ENCODE measurements at places on chromosomes 5 and 9.

DNA sequence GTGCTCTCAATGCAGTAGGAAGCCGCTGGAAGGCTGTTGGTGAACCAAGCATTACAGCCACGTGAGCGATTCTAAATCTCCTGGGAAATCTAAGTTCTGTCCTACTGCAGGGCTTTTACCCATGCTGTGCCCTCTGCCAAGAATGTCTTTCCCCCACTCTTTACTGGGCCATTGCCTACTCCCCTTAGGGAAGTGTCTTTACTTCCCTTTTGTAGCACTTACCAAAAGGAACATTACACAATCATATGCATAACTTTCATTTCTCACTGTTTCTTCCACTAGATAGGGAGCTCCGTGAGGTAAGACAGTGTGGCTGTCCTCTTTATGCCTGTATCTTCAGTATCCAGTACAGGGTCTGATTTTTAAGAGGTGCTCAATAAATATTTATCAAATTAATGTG lies 241.7 kb upstream of the NR4A3 start:
- no peak for DNase-seq

- no peak for DNase-seq
Measured at GRCh38 chr9:81629440-81629839, 59.9 kb downstream of the TLE1 start.

DNA sequence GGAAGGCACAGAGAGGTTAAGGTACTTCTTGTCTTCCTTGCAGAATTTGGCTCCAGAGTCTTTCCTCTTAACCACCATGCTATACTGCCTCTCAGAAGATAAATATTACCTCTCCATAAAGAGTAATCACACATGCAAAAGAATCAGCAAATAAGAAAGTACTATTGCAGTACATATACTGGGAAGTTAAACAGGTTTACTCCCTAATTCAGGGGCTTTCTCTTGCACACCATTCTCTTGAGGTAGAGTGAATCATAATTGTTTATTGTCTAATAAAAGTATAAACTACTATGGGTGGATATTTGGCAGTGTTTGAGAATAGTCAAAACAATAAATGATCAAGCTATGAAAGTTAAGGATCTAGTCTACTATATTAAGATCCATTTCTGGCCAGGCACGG lies 40.4 kb downstream of the SPINK5 start:
- DNase-seq, result no peak

DNA sequence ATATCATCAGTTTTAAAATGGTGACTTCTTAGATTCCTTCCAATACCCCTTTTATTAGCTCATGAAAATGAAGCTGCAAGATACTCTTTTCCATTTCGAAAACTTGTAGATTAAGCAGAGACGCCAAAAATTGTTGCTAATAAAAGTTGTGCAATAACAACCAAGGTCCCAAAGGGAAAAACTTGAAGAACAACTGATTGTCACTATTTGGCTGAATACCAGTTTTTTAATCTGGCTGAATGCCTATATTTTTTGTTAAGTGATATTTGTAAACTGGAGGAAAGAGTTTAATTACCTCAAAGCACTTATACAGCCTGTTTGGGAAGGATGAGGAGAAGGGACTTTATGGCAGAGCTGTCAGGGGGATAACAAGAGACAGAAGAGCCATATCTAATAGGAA lies 14.6 kb downstream of the C5orf58 start:
- DNase-seq, result no peak

- no peak for DNase-seq
Measured at GRCh38 chr5:131221888-131222287, 42.0 kb upstream of the CDC42SE2 start.

DNA sequence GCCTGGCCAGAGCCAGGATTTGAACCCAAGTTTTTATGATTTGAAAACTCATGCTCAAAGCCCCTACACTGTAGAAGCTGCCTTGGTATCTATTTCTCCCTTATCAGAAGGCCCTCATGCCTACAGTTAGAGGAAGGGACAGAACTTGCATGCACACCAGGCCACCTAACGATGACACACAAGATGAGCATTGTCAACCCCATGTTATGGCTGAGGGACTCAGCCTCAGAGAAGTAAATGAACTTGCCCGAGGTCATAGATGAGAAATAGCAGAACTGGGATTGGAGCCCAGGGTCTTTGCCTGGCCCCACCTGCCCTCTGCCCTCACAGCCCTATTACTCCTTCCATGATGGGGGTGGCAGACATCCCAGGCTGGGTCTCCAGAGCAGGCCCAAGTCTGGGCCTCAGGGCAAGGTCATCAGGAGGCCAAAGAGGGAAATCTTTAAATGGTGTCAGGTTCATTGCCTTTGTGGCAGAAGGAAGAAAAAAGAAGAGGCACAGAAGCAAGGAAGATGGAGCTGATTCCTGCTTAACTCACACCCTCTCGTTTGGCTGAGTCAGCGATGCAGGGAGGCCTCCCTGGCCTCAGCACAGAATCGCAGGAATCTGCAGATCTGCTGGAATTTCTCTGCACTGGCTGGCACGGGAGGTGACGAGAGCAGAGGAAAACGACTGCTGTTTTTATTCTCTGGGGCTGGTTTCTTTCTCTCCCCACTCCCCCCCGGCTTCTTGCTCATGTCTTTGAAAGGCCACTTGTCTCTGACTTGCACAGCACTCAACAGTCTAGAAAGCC lies 20.6 kb upstream of the CRB2 start:
- DNase-seq, result no peak

DNA sequence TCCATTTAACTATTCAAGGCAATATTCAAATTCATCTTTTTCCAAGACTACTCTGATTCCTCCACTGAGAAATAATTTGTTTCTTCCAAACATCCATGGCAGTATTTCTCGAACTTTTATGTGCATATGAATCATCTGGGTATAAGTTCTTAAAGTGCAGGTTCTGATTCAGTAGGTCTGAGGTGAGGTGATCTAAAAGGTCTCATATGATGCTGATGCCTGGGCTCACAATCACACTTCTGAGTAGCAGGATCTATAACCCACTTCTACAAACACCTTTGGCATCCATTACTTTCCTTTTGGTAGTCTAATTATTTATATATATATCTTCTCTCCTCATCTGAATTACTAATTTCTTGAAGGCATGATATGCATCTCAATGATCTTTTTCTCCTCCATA lies 7.2 kb downstream of the ERP44 start:
- DNase-seq, result no peak

- no peak for DNase-seq
Measured at GRCh38 chr5:173324115-173325001, 3.9 kb downstream of the STC2 start.

GRCh38 chr9:120883608-120883996 lies 6.6 kb upstream of the PHF19 start:
- no peak for DNase-seq

DNA sequence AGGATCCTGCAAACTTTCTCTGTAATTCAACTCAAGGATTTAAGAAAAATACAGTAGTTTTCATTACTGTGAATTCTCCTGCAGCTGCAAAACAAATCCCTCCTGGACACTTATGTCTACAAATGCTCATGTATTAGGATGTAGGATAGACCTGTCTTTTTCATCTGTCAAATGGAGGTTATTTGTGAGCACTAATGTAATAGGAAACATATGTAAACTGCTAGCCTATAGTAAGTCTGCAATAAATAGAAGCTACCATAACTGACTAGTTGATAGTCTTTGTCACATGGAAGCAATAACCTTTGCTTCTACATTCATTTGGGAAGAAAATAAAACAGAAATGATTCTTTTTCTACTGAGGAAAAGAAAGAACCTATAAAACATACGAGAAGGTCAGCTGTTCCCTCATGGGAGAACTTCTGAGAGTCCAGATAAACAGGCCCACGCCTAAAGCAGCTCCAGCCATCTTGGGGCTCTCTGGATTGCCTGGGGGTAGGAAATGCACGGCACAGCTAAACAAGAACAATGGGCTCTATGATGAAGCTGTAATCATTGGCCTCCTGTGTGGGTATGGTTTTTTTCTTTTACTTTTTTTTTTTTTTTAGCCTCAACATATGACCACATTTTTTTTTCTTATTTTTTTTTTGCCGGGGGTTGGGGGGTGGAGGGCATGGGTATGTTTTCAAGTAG lies 6.2 kb downstream of the KCNV2 start:
- DNase-seq, result no peak

GRCh38 chr9:2681981-2682380 lies 35.3 kb upstream of the KCNV2 start:
- DNase-seq, result no peak

GRCh38 chr5:28737682-28738081 lies 1699.3 kb upstream of the CDH9 start:
- DNase-seq, result no peak

GRCh38 chr9:2023532-2023931 lies 8.4 kb downstream of the SMARCA2 start:
- peak; percentile 11 for DNase-seq

DNA sequence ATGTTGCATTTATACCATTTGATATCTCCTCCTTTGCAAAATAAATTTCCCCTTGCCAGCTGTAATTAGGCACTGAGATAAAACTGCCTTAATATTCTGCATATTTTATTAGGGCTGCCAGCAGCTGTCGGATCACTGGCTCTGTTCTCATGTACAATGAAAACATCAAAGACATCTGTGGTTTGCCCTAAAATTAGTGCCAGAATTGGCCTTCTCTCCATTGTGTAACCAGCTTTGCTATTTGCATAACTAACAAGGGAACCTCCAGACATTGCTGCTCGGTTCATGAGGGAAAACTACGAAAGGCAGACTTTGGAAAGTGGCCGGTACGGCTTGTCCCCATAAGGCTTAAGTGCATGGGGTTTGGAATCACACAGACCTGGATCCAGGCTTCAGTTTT lies 45.5 kb upstream of the KIF2A start:
- no peak for DNase-seq

GRCh38 chr9:6195714-6196360 lies 19.8 kb upstream of the IL33 start:
- DNase-seq, result no peak

DNA sequence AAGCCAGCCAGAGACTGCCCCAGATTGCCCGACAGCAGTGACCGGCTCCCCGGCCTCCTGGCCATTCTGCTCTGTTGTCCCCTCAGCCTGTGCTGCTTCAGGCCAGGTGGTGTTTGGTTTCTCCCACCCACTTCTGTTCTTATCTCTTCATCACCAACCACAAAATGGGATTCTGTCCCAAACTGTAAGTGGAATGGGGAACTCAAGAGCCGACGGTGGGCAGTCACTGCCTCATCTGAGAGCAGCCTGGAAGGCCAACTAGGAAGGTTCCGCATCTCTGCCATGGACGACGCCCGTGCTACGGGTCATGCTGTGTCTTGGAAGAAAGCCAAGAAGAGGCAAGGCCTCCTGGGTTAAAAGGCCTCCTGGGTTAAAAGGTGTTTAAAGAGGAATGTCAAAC lies 219.0 kb upstream of the PIK3R1 start:
- no peak for DNase-seq

DNA sequence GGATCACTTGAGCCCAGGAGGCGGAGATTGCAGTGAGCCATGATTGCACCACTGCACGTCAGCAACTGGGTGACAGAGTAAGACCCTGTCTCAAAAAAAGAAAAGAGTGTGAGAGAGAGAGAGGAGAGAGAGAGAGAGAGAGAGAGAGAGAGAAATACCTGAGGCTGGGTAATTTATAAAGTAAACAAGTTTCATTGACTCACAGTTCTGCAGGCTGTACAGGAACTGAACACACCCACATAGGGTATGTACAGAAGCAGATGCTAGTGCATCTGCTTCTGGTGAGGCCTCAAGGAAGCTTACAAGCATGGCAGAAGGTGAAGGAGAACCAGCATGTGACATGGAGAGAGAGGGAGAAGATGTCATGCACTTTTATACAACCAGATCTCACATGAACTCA lies 46.4 kb upstream of the CHD1 start:
- DNase-seq, result no peak

DNA sequence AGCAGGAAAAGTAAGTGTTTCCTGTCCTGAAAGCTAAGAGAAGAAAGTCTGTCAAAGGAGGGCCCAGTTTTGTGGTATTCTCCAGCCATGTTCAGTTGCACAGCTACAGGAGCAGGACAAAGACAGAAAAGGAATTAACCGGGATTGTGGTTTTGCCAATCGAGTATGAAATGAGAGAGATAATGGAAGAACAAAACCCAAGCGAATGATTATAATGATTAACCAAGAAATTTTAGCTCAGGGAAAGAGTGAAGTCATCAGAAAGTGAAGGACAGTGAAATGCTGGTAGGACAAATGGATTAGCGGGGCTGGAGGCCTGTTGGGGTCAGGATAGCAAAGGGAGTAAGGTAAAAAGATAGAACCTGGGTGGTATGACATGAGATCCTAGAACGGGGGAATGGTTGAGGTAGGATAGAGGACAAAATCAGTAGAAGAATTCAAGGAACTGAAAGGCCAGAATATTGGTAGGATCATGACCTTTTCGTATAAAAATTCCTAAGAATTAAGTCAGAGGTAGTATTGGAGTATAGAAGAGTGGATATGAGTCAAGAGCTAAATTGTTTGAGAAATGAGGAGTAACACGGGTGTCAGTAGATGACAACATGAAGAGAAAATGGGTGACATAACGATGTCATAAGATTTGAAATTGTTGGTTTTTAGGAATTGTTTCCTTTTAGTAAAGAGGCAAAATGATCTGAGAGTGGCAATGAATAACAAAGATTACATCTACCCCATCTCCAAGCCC lies 52.8 kb downstream of the DIAPH1 start:
- no peak for DNase-seq

DNA sequence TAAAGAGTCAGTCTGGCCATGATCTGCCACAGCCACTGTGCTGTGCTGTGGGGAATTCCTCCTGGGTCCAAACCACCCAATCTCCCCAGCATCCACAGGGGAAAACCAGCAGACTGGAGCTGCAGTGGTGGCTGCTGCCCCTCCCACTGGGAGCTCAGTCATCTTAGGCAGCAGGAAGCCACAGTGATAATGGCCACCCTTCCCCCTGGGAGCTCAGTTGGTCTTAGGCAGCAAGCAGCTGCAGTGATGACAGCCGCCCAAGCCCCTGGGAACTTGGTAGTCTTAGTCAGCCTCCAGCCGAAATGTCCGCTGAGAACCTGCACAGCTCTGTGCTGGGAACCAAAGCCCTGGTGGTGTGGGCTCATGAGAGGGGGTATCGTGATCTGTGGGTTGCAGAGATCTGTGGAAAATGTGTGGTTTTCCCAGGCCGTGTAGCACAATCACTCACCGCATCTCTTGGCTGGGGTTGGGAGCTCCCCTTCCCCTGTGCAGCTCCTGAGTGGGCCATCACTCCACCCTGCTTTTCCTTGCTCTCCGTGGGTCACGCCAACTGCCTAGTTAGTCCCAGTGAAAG lies 38.4 kb upstream of the SMIM15 start:
- no peak for DNase-seq

- DNase-seq, result no peak
Measured at GRCh38 chr5:31854181-31855133, 215.5 kb downstream of the PDZD2 start.

DNA sequence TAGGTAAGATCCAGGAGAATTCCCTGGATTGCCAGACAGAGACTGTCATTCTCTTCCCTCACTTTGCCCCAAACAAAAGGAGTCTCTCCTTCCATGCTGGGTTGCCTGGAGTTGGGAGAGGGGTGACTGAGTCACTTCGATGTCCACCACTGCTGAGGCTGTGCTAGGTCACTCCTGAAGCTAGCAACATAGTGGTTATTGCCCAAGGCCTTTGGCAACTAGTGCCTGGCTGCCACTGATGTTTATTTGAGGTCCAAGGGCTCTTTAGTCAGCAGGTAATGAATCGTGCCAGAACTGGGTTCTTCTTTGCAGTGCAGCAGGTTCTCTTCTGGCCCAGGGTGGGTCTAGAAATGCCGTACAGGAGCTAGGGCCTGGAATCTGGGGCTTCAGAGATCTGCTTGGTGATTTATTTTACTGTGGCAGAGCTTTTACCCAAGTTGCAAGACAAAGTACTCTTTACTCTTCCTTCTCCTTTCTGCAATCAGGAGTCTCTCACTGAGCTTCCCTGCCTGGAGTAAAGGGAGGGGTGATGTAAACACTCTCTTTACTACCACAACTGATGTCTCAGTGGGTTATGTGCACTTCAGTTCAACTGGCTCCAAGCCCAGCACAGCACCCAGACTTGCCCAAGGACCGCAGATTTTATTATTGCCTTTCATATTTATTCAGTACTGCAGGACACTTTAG lies 155.7 kb upstream of the SH3GL2 start:
- no peak for DNase-seq
